ENCODE measurements at places on chromosomes 12 and 14.

DNA sequence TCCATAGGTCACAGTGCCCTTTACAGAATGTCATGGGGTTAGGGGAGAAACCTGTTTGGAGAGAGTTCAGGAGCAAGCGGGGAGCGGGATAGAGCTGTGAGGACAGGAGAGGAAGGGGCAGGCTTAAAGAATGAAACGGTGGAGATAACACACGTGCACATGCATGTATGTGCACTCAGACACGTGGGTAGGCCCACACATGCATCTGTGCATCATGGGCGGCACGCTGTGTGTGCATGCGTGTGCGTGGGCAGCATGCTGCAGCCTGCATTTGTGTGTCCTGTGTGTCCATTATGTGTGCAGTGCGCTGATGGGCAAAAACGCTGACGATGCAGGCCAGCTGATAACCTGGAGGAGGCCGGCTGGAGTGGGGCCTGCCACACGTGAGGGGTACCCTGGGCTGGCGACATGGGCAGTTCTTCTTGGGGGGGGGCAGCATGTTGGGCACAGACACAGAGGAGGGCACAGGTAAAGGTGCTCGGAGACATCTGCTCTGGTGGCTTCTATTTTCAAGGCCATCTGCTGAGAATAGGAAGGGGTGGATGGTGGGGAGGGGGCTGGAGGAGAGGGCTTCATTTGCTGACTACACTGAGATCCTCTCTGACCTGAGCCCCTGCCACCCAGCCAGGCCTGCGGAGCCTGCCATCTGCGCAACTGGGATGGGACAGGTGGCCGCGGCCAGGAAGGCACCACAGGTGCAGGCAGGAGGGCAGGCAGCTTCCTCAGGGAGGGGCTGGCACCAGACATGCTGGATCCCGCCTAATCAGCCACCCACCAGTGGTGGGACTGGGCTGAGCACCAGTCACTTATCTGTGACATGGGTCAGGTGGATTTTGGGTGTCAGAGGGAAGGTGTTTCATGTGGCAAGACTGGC lies 4.6 kb upstream of the ANKRD9 start:
- DNase-seq: no peak

- DNase-seq: no peak
Observed at GRCh38 chr12:59594943-59595500, 807 bp upstream of the SLC16A7 start.

GRCh38 chr14:50854521-50854920 lies 17.3 kb upstream of the ABHD12B start:
- DNase-seq: no peak

GRCh38 chr12:81692008-81692407 lies 67.1 kb downstream of the PPFIA2 start:
- DNase-seq: no peak

GRCh38 chr12:31362115-31362758 lies 36.3 kb upstream of the SINHCAF start:
- DNase-seq: peak; percentile 21

DNA sequence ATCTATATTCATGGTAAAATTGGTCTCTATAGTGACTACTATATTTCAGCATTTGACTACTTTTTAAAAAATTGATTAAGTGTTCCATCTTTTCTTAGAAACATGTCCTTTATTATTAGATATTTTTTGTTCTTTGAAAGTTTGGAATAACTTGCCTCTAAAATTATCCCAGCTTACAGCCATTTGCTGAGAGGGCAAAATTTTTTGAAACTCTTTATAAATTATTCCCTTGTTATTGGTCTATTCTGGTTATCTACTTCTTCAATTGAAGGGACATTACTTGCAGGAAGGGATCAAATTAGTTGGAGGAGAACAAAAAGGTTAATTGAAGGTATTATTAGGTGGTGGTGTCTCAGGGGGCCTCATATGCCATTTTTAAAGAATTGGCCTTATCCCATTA lies 184.1 kb downstream of the TTC6 start:
- DNase-seq: no peak

DNA sequence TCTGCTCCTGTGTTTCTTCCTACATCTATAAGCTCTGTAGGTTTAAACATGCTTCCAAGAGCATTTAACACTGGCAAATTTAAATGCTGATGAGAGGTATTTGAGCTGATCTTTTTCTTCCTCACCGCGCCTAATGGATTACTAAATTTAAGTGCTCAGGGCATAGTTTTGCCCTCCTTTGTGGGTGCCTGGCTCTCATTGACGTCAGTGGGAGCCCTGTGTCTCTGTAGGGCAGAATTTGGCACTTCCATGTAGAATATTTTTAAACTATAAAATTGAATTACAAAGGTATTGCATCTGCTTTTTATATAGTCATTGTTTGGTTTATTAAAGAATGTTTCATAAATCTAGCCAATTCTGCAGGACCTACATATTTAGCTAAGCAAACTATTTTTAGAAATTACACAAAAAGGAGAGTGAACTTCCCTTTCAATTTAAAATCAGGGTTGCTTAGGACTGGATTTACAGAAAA lies 444.8 kb downstream of the AEBP2 start:
- DNase-seq: no peak

DNA sequence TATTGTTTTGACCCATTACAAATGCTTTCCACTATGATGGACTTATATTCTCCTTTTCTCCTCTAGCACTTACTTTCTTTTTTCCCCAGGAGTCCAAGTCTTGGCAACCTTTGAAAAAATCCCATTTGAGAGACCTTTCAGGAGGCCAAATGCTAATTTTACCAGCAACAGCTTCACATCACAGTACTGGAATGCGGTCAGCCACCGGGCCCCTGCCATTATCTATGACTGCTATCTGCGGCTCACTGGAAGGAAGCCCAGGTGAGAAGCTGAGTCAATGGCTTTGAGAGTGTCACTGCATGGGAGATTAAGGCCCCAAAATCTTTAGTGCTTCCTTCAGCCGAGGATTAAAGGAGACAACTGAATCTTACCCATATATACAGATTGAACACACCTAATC lies 64.2 kb downstream of the ERGIC2 start:
- DNase-seq: no peak

DNA sequence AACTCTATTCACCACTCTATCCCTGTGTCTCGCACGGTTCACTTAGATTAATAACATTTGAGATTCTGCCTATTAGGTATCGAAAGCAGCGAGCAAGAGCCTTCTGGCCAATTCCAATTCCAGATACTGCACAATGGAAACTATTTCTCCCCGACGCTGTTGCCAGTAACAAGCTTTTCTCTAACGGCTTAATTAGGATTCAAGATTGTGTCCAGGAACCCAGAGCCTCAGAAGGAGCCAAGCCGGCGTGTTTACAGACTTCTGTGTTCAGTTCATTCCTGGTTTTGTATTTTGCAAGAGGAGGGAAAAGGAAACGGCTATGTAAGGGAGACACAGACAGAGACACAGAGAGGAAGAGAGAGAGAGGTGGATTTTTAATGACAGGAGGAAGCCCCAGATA lies 185.6 kb downstream of the DICER1 start:
- DNase-seq: no peak

DNA sequence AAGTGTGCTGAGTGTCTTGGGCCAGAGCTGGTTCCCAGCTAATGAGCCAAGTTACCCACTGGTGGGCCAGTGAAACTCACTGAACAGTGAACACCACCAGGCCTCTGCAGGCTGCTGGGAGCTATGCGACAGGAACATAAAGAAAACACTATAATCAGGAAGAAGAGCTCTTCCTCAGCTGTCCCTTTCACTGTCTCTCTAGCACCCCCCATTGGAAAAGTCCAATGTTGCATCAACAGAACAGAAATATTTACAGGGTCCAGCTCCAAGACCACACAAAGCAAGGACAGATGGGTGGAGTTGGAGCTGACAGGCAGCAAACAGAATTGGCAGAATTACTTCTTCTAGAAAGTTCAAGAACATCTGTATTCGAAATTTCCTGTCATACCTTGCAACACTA lies 903.6 kb upstream of the TMEM132C start:
- peak; percentile 2 for DNase-seq

- no peak for DNase-seq
Observed at GRCh38 chr14:44889595-44890471, 71.9 kb downstream of the KLHL28 start.

DNA sequence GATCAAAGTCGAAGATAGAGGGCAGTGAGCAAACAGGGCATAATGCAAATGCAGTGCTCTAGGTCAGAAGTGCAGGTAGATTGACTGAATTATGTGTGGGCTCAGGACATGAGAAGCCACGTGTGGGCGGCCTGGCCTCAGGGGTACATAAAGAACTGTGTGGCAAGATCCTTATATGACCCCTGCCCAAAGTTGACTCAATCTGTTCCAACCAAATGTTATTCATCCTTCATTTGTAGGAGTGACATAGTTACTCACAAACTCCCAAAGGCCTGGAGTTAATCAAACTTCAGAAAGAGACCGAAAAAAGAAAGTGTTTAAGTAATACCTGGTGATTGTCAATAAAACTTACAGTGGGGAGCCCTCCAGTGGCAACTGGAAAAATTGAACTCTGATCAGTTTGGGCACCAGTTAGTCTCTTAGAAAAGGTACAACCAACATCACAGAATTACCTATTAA lies 150.4 kb upstream of the FAR2 start:
- DNase-seq: no peak

DNA sequence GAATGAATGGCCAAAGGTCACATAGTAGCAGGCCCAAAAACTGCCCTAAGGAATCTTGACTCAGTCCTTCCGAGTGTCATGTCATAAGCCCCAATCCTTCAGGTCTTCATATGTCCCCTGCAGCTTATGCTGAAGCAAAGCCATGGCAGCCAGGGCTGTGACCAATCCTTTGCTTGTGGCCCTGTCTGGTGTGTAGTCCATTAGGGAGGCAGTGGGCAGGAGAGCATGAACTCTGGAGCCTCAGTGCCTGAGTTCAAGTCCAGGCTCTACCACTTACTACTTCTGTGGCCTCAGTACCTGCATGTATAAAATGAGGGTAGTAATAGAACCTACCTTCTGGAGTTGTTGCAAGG lies 20.3 kb downstream of the PLEKHG3 start:
- no peak for DNase-seq

DNA sequence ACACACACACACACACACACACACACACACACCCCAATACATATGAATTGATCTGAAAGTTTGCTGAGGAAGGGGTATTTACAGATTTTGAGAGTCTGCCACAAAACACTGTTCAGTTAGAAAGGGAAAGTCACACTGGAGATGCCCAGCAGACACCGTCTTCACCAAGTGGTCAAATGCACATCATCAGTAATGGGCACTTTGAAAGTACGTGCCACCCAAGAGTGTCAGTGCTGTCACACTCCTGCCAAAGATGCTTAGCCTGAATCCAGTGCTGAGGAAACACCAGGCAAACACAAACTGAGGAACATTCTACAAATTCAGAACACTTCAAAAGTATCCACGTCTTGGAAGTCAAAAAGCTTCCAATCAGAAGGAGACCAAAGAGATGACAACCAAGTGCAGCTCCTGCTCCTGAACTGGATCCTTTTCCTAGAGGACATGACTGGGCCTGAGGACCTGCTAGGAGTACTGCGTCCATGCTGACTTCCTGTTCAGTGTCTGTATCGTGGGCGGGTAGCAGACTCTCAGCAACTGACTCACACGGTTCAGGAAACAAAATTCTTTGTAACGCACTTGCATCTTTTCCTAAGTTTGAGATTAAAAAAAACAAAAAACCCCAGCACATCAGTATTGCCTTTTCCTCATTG lies 18.6 kb downstream of the PSMC1 start:
- DNase-seq: no peak

DNA sequence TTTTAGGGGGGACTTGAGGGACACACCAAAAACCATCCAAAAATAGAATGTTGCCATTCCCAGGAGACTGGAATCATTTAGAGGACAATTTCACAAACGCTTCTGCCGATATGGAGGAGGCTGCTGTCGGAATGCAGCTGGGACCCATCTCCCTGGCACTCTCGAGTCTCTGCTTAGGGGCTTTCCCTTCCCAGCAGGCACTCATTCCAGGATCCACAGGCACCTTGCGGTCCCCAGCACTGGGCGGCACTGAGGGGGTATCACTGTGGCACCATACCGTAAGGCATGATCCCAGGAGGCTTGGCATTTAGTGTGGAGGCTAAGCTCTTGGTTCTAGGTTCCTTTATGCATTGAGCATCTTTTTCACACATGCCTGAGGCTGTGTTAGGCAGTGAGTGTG lies 36.6 kb upstream of the LTBP2 start:
- DNase-seq: no peak

DNA sequence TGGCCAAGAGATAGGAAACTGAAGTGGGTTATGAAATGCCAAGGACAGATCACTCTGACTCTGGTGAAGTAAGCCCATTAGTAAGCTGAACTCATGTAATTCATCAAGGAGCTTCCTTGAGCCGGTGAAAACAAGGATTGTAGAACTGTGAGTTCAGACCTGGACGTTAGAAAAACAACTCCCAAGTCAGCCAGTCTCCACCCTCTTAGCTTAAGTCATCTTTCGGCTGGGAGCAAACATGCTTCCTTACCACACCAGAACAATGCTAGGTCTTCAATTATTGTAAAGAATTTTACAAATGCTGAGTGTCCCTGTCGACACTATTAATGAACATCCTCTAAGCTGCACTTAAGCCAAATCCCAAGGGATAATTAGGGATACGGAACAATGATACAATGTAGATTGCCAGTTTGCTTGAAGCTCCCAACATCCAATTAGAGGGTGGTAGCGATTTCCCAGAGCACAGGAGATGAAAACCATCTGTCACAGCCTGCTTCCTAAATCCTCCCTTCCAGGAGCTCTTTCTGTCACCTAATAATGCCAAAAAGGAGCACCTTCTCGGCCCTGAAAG lies 45.7 kb upstream of the VASH1 start:
- DNase-seq: no peak

DNA sequence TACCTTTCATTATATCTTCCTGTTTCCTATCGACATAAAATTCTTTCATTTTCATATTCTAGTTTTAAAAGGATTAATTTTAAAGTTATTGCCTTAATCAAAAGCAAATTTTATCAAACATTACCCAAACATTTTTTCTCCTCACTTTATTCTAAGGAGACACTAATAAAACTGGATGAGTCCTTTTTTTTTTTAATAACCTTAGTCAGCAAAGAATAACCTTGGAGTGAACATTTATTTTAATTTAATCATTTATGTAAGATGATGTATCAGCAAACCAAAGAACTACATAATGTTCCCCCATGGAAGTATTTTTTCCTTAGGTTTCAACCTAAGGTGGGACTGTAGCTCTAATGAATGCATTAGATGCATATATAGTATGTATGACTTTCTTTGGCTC lies 83.9 kb downstream of the RAD52 start:
- no peak for DNase-seq

GRCh38 chr14:98956181-98956580 lies 315.8 kb downstream of the BCL11B start:
- no peak for DNase-seq

DNA sequence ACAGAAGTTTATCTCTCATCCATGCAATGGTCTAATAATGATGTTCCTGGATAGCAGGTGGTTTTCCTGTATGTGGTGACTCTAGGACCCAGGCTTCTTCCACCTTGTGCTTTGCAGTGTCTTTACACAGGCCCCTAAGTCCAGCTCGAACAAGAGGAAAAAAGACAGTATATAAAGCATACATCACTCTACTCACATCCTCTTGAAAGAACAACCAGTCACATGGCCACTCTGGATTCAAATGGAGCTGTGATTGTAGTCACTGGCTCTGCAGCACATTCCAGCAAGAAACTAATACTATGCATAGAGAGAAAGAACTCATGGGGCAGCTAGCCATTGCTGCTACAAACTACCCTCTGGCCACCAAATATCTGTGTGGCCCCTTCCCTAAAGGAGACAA lies 11.5 kb upstream of the E2F7 start:
- no peak for DNase-seq

- DNase-seq: no peak
Observed at GRCh38 chr12:104707794-104708558, 250.1 kb downstream of the SLC41A2 start.

GRCh38 chr14:41663473-41663850 lies 56.8 kb downstream of the LRFN5 start:
- no peak for DNase-seq
